ENCODE measurements at places on chromosomes 4 and X.

- DNase-seq = no peak
Observed at GRCh38 chr4:176433983-176434382, 114.2 kb downstream of the SPCS3 start.

DNA sequence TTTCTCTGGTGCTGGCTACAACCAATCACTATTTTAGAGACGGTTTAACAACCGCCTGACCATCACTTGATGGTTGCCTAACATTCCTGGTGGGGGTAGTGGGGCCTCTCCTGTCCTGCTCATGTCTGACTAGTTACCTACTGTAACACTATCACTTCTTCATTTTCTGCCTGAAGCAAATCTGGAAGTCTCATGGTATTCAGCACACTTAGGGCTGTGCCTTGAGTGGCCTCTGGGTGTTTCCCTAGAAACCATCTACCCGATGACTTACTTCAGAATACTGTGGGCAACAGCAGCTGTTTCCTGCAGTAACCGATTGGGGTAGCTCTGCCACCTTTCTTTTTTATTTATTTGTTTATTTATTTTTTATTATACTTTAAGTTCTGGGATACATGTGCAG lies 880.1 kb upstream of the INTU start:
- DNase-seq = no peak

DNA sequence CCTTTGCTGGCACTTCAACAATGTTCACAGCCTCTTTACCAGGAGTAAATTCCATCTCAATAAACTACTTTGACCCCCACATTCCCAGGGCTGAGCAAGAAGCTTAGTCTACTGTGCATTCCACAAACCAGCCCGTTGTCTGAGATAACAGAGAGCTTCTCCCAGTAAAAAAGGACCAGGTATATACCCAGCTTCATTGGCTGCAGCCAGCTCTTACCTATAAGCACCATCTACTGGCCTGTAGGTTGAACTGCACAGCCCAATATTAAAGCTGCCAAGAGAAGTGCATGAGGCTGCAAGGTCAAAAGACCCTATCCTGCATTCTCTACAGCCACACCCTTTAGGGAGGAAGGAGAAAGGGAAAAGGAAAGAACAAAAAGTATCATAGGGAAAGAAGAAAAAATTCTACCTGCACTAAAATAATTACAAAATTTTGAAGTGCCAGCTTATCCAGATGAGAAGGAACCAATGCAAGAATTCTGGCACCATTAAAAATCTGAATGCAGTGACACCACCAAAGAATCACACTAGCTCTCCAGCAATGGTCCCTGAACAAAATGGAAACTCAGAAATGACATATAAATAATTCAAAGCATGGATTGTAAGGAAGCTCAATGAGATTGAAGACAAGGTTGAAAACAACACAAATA lies 45.7 kb upstream of the INTU start:
- no peak for DNase-seq

DNA sequence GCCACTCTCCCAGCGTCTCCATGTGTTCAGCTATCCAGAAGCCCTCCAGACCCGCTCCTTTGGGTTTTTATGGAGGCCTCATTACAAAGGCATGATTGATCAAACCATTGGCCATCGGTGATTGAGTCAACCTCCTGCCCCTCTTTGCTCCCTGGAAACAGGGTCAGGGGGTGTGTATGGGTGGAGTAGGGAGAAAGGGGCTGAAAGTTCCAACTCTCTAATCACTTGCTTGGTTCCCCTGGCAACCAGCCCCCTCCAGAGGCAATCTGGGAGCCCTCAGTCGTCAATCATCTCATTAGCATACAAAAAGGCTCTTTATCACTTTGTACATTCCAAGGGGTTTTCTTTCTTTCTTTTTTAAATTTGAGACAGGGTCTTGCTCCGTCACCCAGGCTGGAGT lies 2.3 kb downstream of the TRIM2 start:
- no peak for DNase-seq

GRCh38 chrX:17591741-17592110 lies 145.6 kb upstream of the SCML1 start:
- no peak for DNase-seq

DNA sequence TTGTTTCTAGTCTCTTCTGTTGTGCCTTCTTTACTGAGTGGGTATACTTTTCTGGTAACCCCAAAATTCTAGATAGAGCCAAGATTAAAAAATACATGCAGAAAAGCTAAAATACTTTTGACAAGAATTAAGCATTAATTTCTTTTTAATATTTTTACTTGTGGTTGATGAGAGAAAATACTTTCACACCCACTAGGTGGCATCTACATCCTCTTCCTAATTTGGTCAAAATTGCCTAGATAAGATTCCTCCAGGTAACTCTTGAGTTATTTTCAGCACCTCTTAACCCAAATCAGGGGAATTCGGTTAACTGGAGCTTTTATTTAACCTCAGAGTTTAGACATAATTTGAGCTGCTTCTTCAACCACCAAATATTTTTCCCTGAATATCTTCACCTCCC lies 28.4 kb upstream of the COX7B2 start:
- no peak for DNase-seq

DNA sequence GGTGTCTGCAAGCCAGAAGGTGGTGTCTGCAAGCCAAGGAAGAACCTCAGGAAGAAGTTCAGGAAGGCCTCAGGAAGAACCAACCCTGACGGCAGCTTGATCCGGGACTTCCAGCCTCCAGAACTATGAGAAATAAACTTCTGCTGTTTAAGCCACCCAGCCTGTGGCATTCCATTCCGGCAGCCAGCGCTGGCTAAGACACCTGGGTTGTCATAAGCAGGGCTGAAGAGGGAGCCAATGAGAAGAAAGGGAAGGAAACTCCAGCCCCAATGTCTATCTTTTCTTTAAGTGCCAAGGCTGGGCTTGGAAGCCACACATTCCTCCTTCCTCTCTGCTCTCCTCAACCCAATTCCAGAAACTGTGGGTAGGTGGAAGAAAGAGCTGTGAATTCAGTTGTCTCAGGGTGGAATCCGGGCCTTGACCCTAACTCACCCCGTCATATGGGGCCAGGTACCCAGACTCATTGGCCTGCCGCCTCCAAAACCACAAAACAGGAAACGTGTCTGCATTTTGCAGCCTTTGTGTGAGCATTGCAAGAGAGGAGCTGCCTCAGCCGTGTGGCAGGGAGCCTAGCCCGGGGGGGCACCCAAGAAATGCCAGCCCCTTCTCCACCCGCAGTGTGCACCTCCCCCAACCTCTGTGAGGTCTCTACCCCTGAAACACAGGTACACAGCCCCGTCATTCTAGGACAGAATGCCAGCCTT lies 26.8 kb downstream of the CRMP1 start:
- DNase-seq = no peak

DNA sequence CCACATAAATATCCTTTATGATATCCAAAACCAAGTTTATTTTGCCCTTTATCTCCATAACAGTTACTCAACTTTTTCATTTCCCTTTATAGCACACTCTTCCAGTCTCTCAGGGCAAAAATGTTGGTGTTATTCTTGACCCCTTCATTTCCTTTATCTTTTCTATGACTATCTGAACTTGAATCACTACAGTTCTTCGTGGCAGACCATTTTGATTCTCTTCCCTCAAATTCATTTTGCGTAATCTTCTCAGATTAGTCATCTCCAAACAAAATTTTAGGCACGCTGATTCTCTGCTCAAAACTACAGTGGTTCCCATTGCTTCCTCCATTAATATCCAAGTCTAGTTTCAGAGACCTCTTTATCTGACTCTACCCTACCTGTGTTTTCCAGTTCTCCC lies 26.1 kb downstream of the RUFY3 start:
- DNase-seq = no peak

DNA sequence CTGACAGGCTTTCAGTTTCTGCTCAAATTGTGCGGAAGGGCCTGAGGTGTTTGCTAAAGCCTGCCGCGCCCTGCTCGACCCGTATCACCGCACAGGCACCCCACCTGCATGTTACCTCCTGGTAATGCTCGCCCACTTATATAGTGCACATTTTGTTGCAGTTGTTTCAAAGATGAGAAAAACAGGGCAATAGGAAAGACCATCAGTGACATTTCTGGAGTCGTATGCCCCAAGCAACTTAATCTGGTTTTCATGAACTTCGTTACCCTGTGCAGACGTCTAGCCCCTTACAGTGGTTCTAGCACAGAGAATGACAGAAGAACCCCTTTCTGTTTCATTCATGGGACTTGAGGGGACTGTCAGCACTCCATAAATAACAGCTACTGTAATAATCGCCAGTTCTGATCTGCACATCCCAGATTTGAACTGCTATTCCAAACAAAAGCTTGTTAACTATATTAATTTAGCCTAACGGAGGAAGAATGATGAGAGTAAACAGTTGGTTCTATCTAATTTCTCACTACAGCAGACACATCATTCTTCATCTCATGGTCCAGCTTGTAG lies 940 bp upstream of the DCTD start:
- DNase-seq = no peak

GRCh38 chr4:80009806-80010205 lies 63.2 kb downstream of the ANTXR2 start:
- DNase-seq = no peak

DNA sequence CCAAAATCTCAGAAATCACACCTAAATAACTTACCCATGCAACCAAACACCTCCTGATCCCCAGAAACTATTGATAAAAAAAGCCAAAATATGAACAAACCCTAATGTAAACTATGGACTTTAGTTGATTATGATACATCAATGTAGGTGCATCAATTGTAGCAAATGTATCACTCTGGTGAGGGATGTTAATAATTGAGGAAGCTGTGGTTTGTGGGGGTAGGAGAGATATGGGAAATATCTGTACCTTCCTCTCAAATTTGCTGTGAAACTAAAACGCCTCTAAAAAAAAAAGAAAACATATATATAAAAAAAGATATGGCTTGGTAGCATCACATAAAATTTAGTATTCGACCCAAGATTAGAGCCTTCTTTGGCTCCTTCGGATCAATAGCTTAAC lies 144.3 kb upstream of the CPEB2 start:
- no peak for DNase-seq

- no peak for DNase-seq
Observed at GRCh38 chr4:189278597-189279165, 662.0 kb upstream of the FRG1 start.

GRCh38 chr4:164931551-164932324 lies 45.7 kb downstream of the TRIM61 start:
- no peak for DNase-seq

DNA sequence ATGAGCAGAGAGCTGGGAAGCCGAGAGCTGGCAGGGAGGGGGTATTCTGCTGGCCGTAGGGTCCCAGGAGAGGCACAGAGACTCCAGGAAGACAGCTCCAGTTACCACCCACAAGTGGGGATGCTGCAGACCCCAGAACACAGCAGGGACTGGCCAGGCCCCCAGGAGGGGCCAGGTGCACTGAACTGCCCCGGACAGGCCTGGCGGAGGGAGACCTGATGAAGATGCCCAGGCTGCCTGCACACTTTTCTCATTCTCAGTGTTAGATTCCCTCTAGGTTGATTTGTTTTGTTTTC lies 110.8 kb downstream of the CPZ start:
- DNase-seq = no peak

- no peak for DNase-seq
Observed at GRCh38 chr4:134144337-134144736, 57.3 kb downstream of the PABPC4L start.

- no peak for DNase-seq
Observed at GRCh38 chr4:83318666-83319065, 16.0 kb downstream of the HPSE start.

DNA sequence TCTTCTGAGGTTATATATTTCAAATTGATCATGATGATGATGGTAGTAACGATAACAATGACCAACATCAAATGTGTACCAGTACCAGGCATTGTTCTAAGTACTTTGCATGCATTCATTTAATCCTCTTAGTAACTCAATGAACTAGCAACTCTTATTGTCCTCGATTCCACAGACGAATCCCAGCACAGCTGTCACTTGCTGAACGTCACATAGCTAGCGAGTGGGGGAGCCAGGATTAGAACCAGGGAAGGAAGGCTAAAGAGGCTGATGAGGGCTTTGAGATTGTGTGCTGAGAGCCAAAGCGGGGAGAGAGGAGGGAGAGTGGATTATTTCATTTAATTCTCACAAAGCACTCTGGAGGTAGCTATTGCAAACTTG lies 103.6 kb downstream of the PHOX2B start:
- no peak for DNase-seq

- DNase-seq = no peak
Observed at GRCh38 chr4:57926311-57926710, 816.1 kb upstream of the IGFBP7 start.

DNA sequence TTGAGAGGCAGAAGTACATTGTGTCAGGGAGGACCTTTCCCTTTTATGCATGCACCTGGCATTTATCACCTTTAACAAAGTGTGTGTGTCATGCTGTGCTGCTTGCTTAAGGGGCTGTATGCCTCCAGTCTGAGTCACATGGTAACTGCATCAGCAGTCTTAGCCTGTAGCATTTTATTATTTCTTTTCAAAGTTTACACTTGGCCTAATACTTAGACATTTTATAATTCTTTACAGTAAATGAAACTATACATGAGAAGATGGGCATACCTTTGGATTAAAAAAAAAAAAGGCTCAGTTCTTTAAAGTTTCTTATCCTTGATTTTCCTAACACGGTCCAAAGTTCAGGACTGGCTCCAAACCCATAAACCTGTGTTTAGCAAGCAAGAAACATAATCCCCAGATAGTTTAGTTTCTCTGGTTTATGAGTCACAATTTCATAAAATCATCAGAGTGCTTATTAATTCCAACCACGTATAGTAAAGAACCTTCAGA lies 14.6 kb downstream of the NPNT start:
- no peak for DNase-seq

- DNase-seq = no peak
Observed at GRCh38 chr4:52748432-52748831, 2.8 kb downstream of the ERVMER34-1 start.

DNA sequence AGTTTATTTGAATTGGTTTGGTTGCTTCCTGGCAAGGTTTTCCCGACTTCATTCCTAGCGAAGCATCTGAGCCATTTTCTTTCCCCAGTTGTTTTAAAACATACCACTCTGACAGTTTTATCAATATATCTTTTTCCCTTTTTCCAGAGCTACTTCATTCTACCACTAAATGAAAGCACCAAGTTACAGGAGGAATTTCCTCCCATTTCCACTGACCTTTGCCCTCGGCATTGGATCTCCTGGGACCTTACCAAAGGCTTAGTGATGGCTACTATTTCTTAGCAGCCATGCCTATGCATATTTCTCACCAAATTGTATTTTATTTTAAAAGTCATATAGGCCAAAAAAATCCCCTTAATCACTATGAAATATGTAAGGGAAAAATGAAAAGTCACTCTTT lies 150.5 kb downstream of the ZNF330 start:
- DNase-seq = no peak
